ENCODE measurements at places on chromosomes 7 and 10.

- DNase-seq = no peak
Observed at GRCh38 chr10:132687181-132687892, 98.6 kb downstream of the NKX6-2 start.

- DNase-seq = no peak
Observed at GRCh38 chr10:29617880-29618340, 16.9 kb downstream of the SVIL start.

DNA sequence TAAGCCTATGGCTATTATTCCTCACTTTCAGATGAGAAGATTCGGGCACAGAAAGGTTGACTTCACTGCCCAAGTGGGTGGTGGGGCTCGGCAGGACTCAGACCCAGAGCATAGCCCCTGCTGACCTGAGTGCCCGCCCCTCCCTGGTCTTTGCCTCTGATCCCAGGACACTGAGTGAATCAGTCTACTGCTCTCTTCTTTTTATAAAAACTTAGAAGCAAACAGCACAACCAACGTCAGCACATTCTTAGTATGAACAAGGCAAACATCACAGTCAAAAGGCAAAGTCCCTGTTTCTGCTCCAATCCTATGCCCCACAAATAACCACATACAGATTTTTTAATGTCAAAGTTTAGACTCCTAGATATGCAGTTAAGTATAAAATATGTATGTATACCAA, 237.8 kb downstream of the ZMYND11 start:
- no peak for DNase-seq

DNA sequence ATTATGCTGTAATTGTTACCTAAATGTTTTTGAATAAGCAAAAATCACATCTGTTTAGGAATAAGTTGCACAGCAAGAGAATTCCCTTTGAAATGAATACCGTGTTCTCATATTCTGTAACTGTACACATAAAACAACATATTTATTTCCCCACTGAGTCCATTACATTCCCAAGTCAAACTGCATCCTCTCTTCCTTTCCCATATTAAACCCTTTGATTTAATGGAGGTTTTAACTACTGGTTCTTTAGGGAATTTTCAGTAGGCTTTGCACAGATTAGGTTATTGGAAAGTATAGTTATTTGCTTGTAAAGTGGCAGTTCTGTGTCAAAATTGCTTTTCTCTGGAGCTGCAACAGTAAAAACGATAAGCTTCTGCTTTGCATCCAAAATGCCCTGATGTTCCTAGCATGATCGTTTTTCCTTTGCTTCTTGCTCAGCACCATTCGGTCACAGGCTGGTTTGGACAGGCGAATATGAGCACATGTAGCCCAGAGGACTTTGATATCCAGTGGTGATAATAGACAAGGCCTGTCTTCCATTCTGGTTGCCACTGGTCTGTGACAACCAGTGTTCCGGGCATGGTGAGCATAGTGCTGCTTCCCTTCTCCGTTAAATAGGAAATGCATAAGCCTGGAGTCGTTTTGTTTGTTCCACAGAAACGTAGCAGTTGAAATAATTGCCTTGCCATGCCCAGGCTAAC, 696.1 kb downstream of the AUTS2 start:
- no peak for DNase-seq

DNA sequence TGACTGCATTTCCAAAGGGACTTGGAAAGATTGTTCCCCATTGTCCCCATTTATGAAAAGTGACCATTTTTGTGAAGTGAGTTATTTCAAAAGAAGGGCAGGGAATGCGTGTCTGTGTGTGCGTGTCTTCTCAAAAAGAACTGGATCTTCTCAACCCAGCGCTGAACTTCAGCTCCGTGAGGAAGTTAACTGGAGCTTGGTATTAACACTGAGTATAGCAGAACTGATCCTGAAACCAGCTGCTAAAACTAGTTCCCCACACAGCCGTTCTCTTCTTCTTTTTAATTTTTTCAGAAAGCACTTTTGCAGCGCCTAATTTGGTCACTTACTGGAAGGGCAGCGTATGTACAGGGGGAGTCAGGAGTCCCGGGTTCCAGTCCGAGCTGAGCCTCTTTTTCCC, 45.8 kb upstream of the PLEKHA1 start:
- DNase-seq = no peak

- DNase-seq = no peak
Observed at GRCh38 chr10:126153711-126154628, 234.3 kb downstream of the ADAM12 start.

GRCh38 chr7:16395121-16395520, 26.2 kb downstream of the CRPPA start:
- no peak for DNase-seq

GRCh38 chr7:139620676-139621344, 97.3 kb downstream of the CLEC2L start:
- no peak for DNase-seq

- DNase-seq = no peak
Observed at GRCh38 chr10:84574102-84574501, 245.7 kb downstream of the CCSER2 start.

- no peak for DNase-seq
Observed at GRCh38 chr10:47349941-47350371, 1.8 kb downstream of the RBP3 start.

DNA sequence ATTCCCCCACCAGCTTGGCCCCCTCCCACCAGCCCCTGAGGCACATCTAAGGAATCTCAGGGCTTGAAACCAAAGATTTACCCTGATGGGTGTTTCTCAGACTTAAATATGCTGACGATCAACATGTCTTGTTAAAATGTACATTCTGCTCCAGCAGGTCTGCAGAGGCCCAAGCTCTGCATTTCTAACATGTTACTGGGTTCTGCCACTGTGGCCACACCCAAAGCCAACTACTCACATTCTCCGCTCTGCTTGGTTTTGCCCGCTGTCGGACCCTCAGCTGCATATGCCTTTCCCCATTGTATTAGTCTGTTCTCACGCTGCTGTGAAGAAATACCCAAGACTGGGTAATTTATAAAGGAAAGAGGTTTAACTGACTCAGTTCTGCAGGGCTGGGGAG, 8.9 kb downstream of the PIP4K2A start:
- no peak for DNase-seq

GRCh38 chr7:77362905-77363304, 53.2 kb downstream of the GSAP start:
- no peak for DNase-seq

DNA sequence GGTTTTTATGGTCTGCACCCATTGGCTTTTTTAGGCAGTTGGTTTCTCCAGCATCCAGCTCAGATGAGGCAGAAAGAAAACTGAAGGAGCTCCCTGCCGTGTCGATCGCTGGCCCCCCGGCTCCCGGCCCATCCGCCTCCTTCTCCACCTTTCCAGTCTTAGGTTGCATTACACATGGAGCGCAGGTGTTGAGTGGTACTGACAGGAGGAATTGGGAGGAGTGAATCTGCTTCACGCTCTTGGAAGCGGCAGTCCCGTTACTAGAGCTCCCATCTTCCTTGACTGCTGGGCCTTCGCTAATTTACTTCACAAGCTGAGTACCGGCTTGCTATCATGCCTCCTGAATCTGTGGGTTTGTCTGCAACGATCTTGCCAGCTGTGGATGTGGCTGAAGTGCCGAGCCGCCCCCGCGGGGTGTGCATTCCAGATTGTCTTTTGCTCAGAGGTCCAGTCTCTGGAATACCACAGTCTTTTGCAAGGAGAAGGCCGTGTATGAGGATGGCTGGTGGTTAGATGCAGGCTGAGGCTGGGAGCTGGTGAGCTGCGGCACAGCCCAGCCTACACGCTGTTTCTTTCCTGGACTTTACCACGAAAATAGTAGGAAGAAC, 17.1 kb downstream of the IQCE start:
- no peak for DNase-seq

DNA sequence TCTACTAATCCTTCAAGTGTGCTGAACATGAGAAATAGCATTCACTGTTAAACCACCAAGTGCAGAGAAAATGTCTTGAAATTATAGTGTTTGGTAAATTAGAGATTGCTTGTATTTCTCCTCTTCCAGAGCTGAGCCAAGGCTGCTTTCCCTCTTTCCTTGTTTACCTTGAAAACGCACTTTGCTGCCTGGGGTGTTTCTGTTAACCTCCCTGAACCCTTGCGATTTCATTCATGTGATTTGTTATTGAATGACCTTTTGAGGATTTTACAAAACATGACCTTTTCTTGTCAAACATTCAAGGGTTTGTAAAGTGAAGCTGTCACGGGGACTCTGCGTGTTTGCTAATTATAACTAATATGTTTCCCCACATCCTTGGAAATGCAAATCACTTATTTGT, 169.4 kb downstream of the LRMDA start:
- no peak for DNase-seq

- peak; percentile 71 for DNase-seq
Observed at GRCh38 chr7:1691601-1692514, 21.8 kb downstream of the ELFN1 start.

DNA sequence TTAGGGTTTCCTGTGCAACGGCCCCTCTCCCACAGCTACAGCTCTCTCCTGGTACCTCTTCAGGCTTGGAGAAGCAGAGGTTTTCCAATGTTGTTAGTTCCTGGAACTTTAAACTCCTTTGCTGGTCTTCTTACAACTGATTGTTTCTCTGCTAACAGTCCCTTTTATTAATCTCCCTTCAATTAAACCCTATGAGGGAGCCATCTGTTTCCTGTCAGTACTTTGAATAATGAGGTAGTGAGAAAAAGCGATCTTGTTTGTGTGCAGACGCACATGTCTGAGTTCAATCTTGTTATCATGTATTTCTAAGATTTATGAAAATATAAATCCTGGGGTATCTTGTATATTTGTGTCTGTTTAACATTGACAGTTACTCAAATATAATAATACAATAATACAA, 102.4 kb downstream of the MDFIC start:
- no peak for DNase-seq

DNA sequence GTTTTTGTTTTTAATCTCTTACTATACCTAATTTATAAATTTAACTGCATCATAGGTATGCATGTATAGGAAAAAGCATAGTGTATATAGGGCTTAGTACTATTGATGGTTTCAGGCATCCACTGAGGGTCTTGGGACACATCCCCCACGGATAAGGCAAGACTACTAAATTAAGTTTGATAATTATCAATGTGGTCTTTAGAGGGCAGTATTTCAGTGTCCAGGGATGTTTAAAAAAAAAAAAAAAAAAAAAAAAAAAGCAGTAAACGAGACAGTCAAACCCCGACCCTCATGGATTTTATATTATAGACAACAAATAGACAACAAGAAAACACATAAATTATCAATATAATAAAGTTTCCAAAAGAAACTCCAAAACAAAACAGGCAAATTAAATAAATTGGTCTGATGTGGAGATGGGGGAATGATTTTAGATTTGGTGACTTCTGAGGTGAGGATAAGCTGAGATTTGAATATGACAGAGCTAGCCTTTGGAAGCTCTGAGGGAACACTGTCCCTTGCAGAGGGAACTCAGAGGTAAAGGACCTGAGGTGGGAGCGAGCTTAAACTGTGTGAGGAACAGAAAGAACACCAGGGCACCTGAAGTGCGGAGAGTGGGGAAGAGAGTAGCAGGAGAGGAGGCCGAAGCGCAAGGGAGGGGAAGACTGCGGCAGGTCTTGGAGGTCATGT, 14.8 kb downstream of the ACSM6 start:
- no peak for DNase-seq

- no peak for DNase-seq
Observed at GRCh38 chr10:7084280-7085005, 326.4 kb downstream of the SFMBT2 start.

- no peak for DNase-seq
Observed at GRCh38 chr10:29203432-29203831, 85.4 kb upstream of the LYZL1 start.

- DNase-seq = no peak
Observed at GRCh38 chr7:13257661-13258060, 570.2 kb downstream of the ARL4A start.

GRCh38 chr10:36271627-36272340, 629.7 kb upstream of the FZD8 start:
- no peak for DNase-seq

DNA sequence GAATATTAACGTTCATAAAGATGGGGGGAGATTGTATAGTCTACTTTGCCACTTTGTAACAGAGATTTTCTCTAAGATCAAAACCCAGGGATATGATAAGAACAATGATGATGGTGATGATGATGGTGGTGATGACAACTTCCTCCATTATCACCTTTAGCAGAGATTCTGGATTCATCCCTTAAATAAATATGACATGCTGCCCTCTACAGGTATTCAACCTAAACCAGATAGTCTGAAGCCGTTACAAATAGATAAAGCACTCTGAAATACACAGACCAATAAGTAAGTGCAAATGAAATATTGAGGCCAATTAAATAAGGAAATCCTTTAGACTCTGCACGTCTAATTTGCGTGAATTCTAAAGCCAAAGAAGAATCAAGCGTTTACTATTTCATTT, 211.5 kb downstream of the CREB5 start:
- peak; percentile 49 for DNase-seq

DNA sequence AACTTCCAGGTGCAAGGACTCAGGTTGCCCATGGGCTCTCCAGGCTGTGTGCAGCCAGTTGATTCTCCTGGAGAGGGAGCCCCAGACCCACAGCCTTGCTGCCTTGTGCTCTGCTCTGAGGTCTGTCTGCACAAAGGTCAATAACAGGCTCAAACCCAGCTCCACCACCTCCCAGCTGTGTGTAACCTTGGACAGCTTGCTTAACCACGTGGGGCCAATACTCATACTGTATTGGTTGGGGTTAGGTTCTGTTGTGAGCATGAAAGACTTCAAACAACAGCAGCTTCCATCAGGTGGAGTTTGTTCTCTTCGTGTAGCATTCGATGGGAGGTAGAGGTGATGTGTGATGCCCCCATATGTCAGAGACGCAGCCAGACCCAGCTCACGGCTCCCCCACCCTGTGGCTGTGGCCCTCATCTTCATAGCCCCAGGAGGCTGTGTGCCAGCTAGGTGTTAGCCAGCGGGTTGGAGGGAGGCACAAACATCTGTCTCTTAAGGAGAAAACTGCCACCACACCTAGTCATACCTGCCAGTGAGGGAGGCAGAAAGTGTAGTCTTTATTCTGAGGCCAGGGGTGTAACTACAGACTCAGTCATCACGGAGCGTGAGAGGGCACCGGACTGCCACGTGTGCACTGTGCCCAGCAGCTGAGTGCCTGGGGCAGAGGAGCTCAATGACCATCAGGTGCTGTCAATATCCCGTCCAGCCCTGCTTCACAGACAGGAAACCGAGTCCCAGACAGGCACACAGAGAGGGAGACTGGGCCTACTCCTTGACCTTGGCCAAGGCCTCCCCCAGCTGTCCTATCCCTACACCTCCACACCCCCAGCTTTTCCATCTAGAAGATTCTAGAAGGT, 8.1 kb upstream of the POLD2 start:
- DNase-seq = no peak

GRCh38 chr10:132562916-132563456, 25.4 kb downstream of the INPP5A start:
- DNase-seq = no peak

DNA sequence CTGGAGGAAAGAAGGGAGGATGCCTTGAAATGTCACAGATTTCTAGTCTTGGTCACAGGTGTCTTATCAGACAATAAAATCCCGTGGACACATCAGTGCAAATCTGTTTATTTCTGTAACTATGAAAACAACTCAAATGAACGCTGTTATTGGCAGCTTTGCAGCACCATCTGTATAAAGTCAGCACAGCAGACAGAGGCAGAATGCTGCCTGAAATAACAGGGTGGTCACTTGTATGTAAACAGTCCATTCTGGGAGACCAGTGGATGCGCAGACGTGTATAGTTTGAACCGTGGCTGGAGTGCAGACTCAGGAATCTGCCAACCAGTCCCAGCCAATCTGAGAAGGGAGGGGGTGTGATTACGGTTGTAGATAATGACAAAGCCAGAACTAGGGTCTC, 54.8 kb downstream of the SEC23IP start:
- no peak for DNase-seq

Data from brain (organoid and tissue), 16 donors.